Activated T-cell treated with anti-CD3 and anti-CD28 coated beads, Interleukin-2, amount 50 U/mL, for 24 hours (primary cell): ENCODE measurements at places on chromosomes 16 and 17.

GRCh38 chr17:79657861-79658810 lies 47.3 kb upstream of the RBFOX3 start:
- H3K27ac ChIP-seq = no peak overlapping the region
- no peaks in the 10 kb centered on the region for H3K4me1 ChIP-seq
- no peaks in the 10 kb centered on the region for H3K36me3 ChIP-seq
- peaks cover 76% of the 10 kb centered on the region for H3K27me3 ChIP-seq
- no peak overlapping the region for H3K4me3 ChIP-seq
- DNase-seq = no peak

- H3K4me1 ChIP-seq = no peaks in the 10 kb centered on the region
- no peaks in the 10 kb centered on the region for H3K36me3 ChIP-seq
- H3K27ac ChIP-seq = no peak overlapping the region
- H3K4me3 ChIP-seq = no peak overlapping the region
- peaks cover 4% of the 10 kb centered on the region for H3K27me3 ChIP-seq
Measured at GRCh38 chr17:56351675-56352074, 198.4 kb downstream of the ANKFN1 start.

GRCh38 chr17:19244781-19245180 lies 7.6 kb downstream of the EPN2 start:
- no peaks in the 10 kb centered on the region for H3K36me3 ChIP-seq
- no peak overlapping the region for H3K27ac ChIP-seq
- H3K4me1 ChIP-seq = peaks cover 3% of the 10 kb centered on the region
- no peak overlapping the region for H3K4me3 ChIP-seq

DNA sequence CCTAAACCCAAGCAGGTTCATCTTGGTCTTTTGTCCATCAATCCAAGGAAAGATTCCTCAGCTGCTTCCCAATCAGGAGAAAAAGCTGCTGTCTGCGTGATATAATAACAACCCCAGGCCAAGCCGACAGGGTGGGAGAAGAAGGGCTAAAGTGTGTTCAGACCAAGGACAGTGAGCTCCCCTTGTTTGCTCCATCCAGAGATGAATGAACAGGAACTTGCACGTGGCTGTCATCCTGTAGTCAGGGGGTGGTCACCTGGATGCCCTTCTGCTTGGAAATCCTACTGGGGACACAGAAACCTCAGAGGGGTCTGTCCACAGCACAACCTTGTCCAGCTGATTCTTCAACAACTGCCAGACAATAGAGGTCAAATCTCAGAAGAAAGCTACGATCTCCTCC lies 414.5 kb downstream of the SOX9 start:
- peaks cover 2% of the 10 kb centered on the region for H3K4me1 ChIP-seq
- H3K27me3 ChIP-seq = peaks cover 42% of the 10 kb centered on the region
- H3K36me3 ChIP-seq = no peaks in the 10 kb centered on the region
- H3K4me3 ChIP-seq = no peak overlapping the region

- H3K36me3 ChIP-seq = no peaks in the 10 kb centered on the region
- no peak for DNase-seq
Measured at GRCh38 chr16:73794994-73795393, 501.6 kb upstream of the PSMD7 start.

DNA sequence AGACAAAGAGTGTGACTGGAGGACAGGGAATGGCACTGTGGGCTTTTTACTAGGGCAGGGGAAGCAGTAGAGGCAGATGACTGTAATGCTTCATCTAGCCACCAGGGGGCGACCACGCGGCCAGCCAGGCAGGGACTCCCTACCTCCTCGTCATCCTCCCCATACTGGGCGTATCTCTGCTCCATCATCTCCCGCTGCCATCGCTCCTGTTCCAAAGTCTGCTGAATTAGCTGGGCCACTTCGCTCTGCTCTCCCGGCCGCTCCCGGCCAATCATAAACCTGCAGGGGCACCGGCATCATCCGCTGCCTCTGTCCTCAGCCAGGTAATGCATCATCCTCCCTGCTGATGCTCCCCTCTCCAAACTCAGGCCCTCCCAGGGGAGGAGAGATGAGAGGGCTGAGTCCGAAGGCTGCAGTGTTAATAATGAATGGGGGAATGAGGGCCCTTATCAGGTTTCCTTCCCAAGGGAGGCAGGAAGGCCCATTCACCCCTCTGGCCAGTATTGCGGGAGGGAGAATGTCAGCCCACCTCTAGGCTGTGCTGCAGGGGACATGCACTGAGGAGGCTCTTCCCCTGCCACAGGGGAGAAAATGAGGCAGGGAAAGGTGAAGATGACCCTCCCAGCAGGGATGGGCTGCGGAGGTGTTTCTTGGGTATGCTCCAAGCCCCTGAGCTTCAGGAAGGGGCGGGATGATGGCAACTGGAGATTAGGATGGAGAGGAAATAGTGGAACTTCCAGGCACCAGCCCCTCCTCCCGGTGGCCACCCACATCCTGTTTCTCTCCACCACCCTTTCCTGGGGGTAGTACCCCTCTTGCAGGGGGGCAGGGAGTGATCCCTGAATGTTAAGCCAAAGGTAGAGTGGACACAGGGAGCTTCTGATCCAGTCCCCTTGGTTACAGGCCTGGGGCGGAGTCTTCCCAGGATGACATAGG lies 10.3 kb upstream of the SAMD14 start:
- H3K27ac ChIP-seq = peak overlapping the region; percentile 77
- H3K36me3 ChIP-seq = peaks cover 100% of the 10 kb centered on the region
- peak overlapping the region; percentile 18 for H3K4me3 ChIP-seq
